ENCODE measurements at places on chromosomes 4 and X. TPM values are rescaled to one million over a fixed set of nuclear protein-coding genes. Genes with fewer than 3 reads are reported as not detected.
A peak's percentile ranks its signal among the peaks of the same experiment; 100 is the strongest.

DNA sequence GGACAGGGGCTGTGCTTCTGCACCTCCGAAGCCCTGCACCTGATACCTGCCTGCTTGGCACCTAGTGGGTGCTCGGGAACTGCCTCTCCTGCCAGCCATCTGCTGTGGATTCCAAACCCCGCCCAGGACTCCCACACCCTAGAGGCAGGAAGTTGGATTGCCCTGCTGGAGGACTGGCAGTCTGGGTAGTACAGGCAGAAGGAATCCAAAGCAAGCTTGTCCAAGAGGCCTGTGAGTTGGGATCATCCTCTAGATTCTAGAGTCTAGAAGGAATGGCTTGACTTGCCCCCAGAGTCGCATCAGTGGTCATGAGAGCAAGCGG lies 64.6 kb upstream of the MTM1 start:
- DNase-seq, result no peak

DNA sequence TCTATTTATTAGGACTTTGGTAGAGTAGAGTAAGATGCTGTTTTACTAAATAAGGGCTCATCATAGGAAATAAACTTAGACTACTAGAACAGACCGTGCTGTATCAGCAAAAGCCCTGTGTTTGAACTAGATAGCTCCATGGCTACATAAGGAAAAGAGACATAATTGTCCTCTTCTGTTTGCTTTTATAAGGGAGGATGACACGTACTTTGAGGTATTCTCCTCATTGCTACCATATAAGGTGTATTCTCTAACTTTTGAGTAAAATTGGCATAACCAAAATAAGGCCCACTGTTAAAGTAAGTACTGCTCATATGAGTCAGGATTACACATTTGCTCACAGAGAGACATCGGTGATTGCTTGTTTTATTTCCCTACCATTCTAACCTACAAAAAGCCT lies 64.3 kb downstream of the PDLIM5 start:
- no peak for DNase-seq

- no peak for DNase-seq
These were observed 151.1 kb upstream of the BCOR start for GRCh38 chrX:40248822-40249221.

DNA sequence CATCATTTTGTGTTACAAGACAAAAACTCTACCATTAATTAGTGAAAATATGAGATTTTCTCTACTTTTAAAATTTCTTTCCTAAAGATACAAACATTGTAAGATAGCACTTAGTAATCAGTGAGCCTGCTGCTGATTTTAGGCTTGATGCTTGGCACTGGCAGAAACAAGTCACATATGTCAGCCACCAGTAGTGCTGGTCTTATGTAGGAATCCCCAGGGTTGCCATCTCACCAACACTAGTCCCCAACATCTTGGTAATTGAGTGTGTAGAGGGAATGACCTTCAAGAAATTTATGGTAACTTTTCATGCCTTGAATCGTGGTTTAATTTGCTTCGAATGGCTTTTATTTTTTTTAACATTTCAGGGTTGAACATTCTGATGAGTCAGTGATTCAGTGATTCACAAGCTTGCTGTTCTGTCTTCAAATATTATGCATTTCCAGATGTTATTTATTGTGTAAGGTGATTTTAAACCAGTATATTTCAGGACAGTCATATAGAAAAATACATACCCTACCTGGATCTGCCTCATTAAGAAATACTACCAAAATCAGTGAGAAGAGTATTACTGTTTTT lies 11.9 kb downstream of the EXOC1 start:
- no peak for DNase-seq

- DNase-seq, result no peak
These were observed 258.4 kb downstream of the PPARGC1A start for GRCh38 chr4:23631255-23631950.

DNA sequence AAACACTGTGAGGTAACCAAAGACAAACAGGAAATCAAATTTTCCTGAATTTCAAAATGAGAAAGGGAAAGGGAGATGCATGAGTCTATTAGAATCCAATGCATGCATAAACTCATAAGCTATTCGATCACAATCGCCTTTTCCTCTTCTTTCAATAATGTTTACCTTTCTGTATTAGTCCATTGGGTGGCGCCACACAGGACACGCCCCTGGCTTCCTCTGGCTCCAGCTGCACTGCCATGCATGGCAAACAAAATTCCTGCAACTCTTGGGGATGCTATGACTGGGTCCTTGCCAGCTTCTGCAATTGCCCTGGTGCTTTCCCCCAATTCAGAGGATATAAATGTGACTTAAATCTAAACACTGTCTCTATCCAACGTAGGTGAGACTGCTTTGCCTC lies 424.5 kb upstream of the PCDH7 start:
- no peak for DNase-seq

- DNase-seq, result peak; percentile 42
These were observed 54.4 kb downstream of the NBDY start for GRCh38 chrX:56783450-56783831.

DNA sequence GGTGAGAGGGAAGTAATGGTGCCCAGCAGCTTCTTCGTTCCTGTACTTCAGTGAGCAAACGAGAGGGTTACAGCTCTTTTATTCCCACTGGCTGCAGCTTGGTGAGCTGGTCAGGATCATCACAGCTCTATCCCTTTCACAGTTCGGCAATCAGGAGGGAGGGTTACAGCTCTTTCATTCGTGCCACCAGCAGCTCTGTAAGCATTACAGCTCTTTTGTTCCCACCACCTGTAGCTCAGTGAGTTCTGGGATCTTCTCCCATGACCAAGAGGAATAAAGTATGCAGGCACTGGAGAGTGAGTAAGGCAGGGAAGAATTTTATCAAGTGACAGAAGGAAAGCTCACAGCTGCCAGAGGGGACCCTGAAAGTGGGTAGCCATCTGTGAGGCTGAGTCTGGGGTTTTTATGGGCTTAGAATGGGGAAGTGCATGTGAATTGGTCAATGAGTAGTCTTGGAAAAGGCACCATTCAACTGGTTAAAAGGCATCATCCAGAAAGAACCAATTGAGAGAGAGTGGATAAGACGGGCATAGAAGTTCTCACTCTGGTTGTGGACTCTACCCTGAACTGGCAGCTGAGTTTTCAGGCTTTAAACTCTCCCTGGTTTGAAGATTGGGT lies 123.7 kb downstream of the COX18 start:
- no peak for DNase-seq

DNA sequence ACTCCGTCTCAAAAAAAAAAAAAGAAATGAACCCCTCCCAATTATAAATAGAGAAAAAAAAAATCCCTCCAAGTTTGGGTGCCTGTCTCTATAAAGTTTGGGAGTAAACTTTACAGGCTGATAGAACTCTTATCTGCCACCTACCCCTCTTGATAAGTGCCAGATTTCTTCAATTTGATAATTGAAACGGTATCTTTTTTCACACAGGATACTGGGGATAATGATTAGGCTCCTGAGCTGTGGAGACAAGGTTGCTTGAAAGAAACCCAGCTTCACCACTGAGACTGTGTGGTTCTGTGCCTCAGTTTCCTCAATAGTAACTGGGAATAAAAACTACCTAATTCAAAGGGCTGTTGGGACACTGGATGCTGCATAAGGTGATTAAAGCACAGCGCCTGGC lies 606 bp downstream of the EFHC2 start:
- no peak for DNase-seq

DNA sequence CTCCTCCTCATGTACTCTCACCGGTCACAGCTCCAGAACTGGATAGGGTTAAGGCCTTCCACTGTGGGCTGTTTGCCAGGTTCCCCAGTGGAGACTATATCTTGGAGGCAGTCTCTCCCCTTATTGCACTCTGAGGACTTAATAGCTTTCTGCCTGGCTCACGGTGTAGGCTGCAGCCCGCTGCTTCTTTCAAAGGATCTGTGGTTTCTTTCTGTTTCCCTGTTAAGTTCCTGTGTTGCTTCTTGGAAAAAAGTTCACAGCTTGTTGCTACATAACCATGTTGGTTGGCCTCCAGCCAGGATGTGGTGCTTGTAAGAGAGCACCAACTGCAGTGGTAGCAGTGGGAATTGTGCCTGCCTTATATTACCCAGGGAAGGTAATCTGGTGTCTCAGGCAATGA lies 24.9 kb upstream of the ZDHHC15 start:
- no peak for DNase-seq

DNA sequence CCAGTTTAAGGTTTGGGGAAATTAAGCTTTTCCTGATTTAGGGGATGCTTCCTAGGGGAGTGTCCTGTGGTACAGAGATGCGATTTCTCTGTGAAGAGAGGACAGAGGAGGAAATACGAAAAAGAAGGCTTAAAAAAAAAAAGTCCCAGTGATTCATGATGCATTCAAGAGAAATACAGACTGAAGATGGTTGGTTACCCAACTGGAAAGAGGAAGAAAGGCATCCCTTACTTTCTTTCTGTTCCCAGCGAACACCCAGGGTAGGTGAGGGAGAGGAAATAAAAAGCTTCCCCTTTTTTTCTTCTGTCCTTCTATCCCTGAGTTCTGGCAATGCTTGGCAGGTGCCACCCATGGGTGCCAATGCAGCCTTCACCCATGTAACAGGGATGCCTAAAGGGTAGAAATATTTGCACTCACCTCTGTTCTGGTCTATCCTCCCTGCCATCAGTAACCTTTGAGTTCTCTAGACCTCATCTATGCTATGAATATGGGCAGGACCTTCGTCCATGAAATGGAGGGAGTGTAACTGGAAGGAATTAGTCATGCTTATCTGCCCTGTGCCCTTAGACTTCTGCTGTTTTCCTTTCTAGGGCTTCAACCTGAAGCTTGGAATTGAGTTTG lies 230.1 kb upstream of the GALNTL6 start:
- DNase-seq, result no peak

DNA sequence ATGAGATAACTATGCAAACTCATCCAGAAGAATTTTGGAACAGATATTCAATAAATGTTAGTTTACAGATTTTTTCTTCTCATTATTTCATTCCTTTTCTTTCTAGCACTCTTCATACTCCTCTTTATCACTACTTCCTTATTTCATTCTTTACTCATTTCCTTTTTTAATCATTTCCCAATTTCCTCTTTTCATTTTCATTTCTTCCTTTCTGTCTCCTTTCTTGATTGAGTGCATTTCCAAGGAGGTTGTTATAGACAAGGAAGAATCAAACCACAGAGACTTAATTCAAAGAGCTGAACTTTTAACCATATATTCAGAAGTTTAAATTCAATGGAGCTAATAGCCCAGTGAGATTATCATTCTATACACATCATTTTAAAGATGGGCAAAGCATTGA lies 600.7 kb downstream of the ARAP2 start:
- no peak for DNase-seq

- DNase-seq, result no peak
These were observed 107.2 kb upstream of the PGRMC2 start for GRCh38 chr4:128394778-128395177.

DNA sequence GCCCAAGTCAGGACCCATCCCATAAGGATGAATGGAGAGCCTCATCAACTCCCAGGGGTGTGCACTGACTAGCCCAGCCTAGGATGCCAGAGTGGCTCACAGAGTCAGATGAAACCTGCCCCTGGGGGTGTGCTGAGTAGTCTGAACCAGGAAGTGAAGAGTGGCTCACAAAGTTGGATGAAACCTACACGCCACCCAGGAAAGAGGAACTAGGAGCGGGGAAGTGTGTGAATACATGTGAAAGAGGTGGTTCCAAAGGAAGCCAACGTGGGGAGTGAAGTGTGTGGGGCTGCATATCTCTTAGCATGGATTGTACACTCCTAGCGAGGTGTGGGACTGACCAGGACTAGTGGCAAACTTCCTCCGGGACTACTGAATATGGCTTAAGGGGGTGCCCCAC lies 902.1 kb upstream of the NDST4 start:
- no peak for DNase-seq

DNA sequence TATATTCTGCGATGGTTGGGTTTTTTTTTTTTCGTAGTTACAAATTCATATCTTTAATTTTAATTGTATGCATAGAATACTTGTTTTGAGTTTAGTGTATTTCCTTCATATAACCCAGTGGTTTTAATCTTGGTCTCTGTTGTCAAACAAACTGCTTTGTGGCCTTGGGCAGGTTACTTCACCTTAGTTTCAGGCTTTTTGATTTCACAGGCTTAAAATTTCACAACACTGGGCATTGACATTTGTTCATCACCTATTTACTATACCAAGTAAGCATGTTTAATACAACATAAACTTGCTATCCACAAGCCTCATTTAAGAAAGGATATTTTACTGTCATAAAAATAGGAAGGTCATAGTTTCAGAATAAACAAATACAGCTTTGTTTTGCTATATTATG lies 14.7 kb downstream of the RAPGEF2 start:
- no peak for DNase-seq

- peak; percentile 58 for DNase-seq
These were observed 427 bp downstream of the NKX1-1 start for GRCh38 chr4:1405636-1406393.

- no peak for DNase-seq
These were observed 80.7 kb downstream of the PSAPL1 start for GRCh38 chr4:7353846-7354610.

- DNase-seq, result peak; percentile 8
These were observed 90.7 kb upstream of the DCLK2 start for GRCh38 chr4:149987330-149988086.

DNA sequence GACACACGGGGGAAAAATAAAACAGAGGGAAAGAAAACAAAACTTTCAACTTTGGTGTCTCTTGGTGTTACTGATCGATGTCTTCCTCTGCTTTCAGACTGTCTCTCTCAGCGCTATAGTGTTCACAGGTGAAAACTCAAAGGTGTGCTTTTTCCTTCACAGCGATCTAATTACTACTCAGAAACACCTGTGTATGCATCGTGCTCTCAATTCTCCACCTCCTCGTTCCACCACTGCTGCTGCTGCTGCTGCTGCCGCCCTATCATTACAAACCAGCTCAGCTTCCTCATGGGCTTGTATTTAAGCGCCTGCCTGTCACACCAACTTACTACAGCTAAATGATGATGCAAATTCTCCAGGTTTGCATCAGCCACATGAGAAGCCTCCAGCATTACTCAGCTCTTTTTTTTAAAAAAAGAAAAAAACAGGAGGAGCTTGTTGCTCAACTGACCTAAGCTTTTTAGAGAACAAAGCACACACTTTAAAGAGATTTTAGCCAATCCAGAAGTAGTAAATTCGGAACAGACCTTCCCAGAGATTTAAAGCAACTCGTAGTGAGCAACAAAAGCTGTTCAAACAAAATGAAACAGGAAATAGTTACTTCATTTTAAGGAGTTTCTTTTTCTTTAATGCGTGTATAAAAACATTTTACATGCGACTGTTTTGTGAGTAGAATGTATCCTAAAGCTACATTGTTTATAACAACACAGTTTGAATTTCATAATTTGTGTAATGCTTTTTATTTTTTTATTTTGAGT lies at the start of gene SLC7A11:
SLC7A11 (minus strand) TSS at position 274 of the 758 bp plus-strand sequence. CDS start 280 bp downstream, outside the sequence.
- DNase-seq, result peak; percentile 27

VCX3B gene
- 0.12 TPM for polyA plus RNA-seq

MID2 gene
- 0.16 TPM for polyA plus RNA-seq

PFKFB1 gene
- polyA plus RNA-seq, result 0.15 TPM

MAGEB1 gene
- not detected for polyA plus RNA-seq

ATP2B3 gene
- polyA plus RNA-seq, result 0.18 TPM

GC gene
- not detected for polyA plus RNA-seq

GATA1 gene
- polyA plus RNA-seq, result not detected

RAB39B gene
- polyA plus RNA-seq, result 1.3 TPM

LRP2BP gene
- 0.30 TPM for polyA plus RNA-seq

MAGED4 gene
- polyA plus RNA-seq, result 26.6 TPM

IRS4 gene
- not detected for polyA plus RNA-seq

MID1IP1 gene
- 35.4 TPM for polyA plus RNA-seq

Data from SK-N-SH (cell line).